ENCODE measurements at places on chromosomes 7 and 10. TPM values are rescaled to one million over a fixed set of nuclear protein-coding genes. Genes with fewer than 3 reads are reported as not detected.

Gene NUTM2E
- 0.19 TPM for total RNA-seq

Gene FAM241B
- 1.8 TPM for total RNA-seq

Gene CALCR
- not detected for total RNA-seq

Gene PNLIPRP2
- total RNA-seq = not detected

Gene ZYX
- 270 TPM for total RNA-seq

Gene PDSS1
- total RNA-seq = 4.7 TPM

Gene ICA1
- 43.2 TPM for total RNA-seq

Gene UNCX
- total RNA-seq = not detected

Gene FAM131B
- 1.6 TPM for total RNA-seq

Gene SUN3
- 0.64 TPM for total RNA-seq

Gene CFAP69
- total RNA-seq = 0.88 TPM

Gene PLAC9
- not detected for total RNA-seq

Gene TAS2R4
- total RNA-seq = 0.29 TPM

Gene STEAP1B
- total RNA-seq = 16.4 TPM
